ENCODE measurements at places on chromosomes 2 and 18.

- no peak for DNase-seq
Observed at GRCh38 chr2:239720361-239721360, 304.5 kb downstream of the NDUFA10 start.

DNA sequence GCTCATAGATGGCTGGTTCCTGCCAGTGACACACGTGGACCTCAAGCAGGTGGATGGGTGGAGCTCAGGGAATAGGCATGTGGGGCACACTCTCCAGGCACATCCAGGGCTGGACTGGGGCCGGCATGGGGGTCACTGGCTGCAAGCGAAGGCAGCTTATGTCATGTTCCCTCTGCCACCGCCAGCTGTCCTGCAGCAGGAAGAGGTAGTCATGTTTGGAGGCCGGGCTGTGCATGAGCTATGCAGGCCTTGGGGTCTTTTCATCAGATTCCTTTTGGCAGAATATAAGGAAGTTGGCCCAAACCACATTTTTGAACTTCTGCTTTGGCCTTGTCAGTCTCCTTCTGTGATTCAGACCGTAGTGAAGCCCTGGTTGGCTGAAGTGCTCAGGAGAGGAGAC, 61.5 kb downstream of the AGAP1 start:
- DNase-seq = no peak

- DNase-seq = no peak
Observed at GRCh38 chr2:66573821-66574233, 138.9 kb downstream of the MEIS1 start.

DNA sequence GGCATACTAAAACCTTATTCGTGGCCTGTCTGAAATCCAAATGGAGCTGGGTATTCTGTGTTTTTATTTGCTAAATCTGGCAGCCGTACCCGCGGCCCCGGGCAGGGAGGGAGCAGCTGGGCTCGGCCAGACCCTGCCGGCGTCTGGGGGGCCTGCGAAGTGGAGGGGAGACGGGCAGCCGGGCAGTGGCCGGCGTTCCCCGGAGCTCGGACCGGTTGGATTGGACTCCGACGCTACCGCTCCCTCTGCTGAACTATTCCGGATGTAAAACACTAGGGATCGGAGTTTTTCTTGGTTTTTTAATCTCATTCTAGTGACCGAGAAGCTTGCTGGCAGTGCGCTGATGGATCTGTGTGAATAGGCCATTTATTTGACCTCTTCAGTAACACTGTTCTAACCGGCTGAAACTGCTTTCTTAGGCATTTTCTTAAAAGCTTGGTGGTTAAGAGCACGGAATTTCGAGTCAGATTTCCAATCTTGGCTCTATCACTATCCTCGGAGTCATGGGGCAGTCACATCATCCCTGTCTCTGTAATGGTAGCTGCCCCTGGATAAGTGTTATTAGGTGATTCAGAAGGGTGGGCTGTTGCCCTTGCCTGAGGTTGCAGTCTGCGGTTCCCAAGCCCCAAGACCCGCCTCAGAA, 694 bp downstream of the UNC50 start:
- no peak for DNase-seq

DNA sequence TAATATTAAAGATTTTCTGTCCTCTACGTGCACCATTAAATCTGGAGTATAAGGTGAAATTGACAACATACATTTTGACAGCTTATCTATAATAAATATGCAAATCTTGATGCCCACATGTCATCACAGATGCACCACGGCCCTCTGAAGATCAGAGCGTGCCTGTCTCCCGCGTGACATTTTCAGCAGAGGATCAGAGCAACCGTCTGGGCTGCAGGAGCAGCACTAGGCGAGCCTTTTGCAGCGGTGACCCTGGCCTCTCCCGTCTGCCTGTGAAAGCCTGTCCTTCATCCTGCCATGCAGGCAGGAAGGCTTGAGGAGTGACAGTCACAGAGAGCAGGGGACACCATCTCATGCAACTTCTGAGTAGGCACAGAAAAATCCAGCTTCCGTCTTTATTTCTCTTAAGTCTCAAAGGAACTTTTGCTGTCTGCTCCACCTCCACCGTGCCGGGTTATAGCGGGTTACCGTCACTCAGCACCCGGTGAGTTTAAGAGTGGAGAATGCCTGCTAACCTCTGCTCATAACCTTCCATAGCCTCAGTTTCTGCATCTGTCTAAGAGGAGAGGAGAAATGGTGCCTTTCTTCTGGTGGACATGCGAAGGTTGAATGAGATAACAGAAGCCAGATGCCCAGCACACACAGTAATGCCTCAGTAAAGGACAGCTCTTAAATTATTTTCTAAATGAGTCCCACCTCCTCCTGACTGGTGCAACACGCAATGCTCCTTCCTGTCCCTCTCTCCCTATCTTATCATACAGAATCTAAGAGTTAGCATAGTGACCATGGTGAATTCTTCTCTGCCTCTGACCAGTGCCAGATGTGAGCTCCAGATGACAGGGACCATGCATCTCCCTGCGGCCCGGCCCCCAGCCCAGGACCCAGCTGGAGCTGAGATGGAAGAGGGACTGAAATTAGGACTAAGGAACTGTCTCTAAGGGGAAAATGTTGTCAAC, 43.8 kb downstream of the CELF4 start:
- no peak for DNase-seq

GRCh38 chr2:188893972-188894371, 80.2 kb upstream of the COL3A1 start:
- DNase-seq = no peak

- DNase-seq = no peak
Observed at GRCh38 chr2:241489733-241490680, 18.4 kb downstream of the STK25 start.

DNA sequence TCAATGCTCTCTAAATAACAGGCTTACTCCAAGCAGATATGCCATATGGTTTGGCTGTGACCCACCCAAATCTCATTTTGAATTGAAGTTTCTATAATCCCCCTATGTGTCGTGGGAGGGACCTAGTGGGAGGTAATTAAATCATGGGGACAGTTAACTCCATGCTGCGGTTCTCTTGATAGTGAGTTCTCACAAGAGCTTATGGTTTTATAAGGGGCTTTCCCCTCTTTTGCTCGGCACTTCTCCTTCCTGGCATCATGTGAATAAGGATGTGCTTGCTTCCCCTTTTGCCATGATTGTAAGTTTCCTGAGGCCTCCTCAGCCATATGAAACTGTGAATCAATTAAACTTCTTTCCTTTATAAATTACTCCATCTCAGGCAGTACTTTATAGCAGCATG, 302.7 kb upstream of the ZC3H15 start:
- peak; percentile 10 for DNase-seq

GRCh38 chr2:38277245-38278116, 99.6 kb downstream of the ATL2 start:
- DNase-seq = no peak

DNA sequence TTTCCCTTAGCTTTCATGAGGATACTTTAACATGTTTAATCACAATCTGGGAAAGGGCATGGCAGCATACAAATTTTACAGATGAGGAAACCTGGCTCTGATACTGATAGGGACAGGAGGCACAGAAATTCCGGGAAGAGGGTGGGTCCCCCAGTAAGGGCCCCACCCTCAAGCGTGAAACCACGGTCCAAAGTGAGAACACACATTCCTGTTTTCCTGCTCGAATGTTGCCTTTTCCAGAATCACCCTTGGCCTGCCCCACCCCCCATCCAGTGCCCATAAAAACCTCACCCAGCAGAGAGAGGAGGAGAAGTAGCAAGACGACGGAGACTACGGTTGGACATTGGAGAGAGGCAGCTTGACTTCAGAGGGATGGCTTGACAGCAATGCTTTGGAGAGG, 98.2 kb downstream of the HIBCH start:
- DNase-seq = no peak

DNA sequence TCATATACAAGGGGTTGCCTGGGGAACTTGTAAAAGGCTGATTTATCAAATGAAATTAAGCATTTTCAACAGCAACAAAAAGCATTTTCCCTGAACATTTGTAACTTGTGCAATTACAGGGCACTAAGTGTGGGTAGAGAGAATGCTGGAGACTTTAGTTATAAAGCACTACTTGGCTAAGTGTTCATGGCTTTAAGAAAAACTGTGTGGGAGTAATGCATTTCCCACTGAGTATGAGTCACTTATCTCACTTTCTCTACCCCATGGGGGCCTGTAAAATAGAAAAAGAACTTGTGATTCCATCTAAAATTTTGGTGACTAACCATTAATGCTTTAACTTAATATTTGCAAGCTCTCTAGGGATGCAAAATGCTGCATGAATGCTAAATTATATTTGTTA, 193.4 kb downstream of the CCDC102B start:
- DNase-seq = no peak

- DNase-seq = no peak
Observed at GRCh38 chr2:99451686-99452085, 38.1 kb downstream of the REV1 start.

GRCh38 chr2:16167451-16167861, 227.1 kb downstream of the MYCN start:
- DNase-seq = no peak

- no peak for DNase-seq
Observed at GRCh38 chr2:203690117-203690431, 16.4 kb upstream of the CD28 start.

DNA sequence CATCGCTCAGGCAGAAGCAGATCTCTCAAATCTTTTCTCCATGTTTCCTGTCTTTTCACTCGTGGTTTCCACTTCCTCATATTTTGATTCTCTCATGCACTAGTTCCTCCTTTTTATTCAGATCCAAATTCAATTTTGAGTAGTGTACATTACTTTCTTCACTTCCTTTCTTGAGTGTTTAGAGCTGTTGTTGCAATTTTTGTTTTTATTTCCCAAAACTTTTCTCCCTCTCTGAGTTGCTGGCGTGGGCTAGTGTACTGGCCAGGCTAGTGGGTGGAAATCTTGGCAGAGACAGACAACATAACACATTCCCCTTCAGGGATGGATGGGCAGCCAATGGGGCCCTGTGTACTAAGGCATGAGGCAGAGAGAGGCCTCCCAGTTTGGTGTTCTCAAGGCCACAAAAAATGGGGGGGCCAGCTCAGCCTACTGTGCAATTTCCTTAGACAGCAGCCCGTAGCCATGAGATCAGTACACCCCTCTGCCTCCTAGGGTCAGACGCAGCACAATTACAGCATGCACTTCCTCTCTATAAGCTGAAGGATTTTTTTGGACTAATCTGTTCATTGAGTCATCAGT, 145.1 kb upstream of the PID1 start:
- DNase-seq = no peak

GRCh38 chr18:58697146-58697545, 25.9 kb downstream of the MALT1 start:
- no peak for DNase-seq

- DNase-seq = no peak
Observed at GRCh38 chr2:60490848-60491247, 62.6 kb downstream of the BCL11A start.
